A673 (cell line): ENCODE measurements at places on chromosomes 3 and 15. TPM values are rescaled to one million over a fixed set of nuclear protein-coding genes. Genes with fewer than 3 reads are reported as not detected.

DNA sequence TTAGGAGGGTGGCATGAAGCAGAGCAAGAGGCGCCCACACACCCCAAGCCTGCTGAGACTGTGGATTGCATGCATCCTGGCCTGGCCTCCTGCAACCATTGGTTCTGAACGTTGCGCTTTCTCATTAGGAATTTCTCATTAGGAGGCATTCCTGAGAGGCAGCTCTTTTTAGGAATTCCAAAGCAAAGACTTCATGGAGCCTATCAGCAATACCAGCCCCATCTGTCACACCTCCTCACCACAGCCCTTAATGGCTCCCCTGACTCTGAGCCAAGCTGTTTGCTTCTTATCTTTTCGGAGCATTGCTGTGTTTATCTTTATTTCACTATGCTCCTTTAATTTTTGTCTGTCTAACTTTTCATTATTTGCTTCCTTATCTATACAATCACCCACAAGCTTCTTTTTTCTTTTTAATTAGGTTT is 226.9 kb downstream of the CACNA2D3 start:
- H3K4me1 ChIP-seq = no peaks in the 10 kb centered on the region
- no peak overlapping the region for H3K4me3 ChIP-seq
- no peaks in the 10 kb centered on the region for H3K36me3 ChIP-seq
- H3K27me3 ChIP-seq = no peaks in the 10 kb centered on the region
- no peak overlapping the region for H3K27ac ChIP-seq
- no peak for DNase-seq

GRCh38 chr15:70432924-70433495 is 330.3 kb downstream of the UACA start:
- H3K27ac ChIP-seq = no peak overlapping the region
- H3K4me1 ChIP-seq = no peaks in the 10 kb centered on the region

DNA sequence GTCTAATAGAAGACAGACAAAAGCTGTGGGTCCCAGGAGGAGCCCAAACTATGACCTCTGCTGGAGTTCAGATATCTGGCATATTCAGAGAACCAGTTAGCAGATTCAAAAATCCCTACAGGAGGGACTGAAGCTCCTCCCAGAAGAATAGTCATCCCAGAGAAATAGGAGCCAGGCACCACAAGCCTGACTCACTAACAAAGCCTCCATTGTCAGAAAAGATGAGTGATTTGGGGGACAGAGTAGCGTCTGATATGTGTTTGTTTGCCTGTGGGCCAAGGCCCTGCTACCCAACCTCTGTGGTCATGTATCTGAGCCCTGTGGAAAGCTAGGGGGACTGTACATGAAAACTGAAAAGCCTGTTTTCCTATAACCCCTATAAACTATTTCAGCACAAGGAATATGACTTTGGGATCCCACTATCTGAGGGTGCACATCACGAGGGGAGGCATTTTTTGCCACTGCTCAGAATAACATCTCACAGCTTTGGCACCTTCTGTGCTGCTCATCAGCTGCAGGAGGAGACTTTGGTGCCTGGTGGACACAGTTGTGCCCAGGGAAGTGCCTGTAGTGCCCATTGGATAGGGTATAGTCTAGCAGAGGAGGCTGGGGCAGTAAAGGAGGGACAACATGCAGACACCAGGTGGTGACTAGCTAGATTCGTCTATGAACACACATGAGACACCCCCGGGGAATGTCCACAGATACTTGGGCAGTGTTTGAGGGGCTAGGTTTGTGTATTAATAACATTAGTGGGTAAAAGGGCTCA is 9.7 kb upstream of the LARP6 start:
- H3K4me3 ChIP-seq = no peak overlapping the region
- peaks cover 15% of the 10 kb centered on the region for H3K4me1 ChIP-seq
- H3K27me3 ChIP-seq = no peaks in the 10 kb centered on the region
- no peaks in the 10 kb centered on the region for H3K36me3 ChIP-seq
- H3K27ac ChIP-seq = peak overlapping the region; percentile 24

DNA sequence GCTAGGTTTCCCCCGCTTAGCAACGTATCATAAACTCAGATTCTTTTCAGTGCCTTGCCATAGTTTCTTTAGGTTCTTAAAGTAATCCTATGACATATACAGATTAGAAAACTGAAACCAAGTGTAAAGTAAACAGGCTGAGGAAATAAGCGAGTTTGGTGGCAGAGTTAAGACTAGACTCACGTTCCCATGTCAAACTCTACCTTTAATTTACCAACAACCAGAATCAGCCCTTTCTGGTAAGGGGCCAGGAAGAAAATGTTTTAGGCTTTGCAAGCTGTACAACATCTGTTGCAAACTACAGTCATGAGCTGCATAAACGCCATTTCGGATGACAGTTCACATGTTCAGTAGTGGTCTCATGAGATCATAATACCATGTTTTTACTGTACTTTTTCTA is 128.0 kb upstream of the PRICKLE2 start:
- H3K4me3 ChIP-seq = no peak overlapping the region
- H3K36me3 ChIP-seq = no peaks in the 10 kb centered on the region
- H3K4me1 ChIP-seq = no peaks in the 10 kb centered on the region
- no peak for DNase-seq
- no peaks in the 10 kb centered on the region for H3K27me3 ChIP-seq
- no peak overlapping the region for H3K27ac ChIP-seq

GRCh38 chr3:183073839-183074238 is 25.5 kb downstream of the MCCC1 start:
- no peaks in the 10 kb centered on the region for H3K27me3 ChIP-seq
- H3K4me1 ChIP-seq = peaks cover 10% of the 10 kb centered on the region
- DNase-seq = no peak
- H3K4me3 ChIP-seq = no peak overlapping the region
- no peak overlapping the region for H3K27ac ChIP-seq
- peaks cover 29% of the 10 kb centered on the region for H3K36me3 ChIP-seq

DNA sequence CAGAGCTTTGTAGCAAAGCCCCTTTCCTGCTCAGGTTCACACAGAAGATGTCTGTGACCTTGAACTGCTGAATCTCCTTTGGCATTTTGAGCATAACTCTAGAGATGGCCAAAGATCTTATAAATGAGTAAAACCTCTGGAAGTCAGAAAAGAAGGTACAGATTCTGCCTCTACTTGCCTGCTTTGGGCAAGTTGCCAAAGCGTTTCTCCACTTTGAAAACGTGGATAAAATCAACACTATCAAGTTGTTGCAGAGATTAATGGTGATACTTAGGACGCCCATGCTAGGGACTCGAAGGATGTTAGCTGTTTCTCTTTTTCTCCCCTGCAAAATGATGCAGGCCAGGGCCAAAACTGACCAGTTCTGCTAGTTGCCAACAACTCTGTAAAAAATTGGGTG is 68.0 kb upstream of the CMTM7 start:
- H3K4me1 ChIP-seq = peaks cover 12% of the 10 kb centered on the region
- no peaks in the 10 kb centered on the region for H3K27me3 ChIP-seq
- no peak for DNase-seq
- H3K27ac ChIP-seq = no peak overlapping the region

GRCh38 chr3:156792536-156792935 is 33.6 kb upstream of the LEKR1 start:
- no peak overlapping the region for H3K4me3 ChIP-seq
- H3K27ac ChIP-seq = peak overlapping the region; percentile 9
- DNase-seq = no peak
- H3K36me3 ChIP-seq = no peaks in the 10 kb centered on the region
- peaks cover 33% of the 10 kb centered on the region for H3K4me1 ChIP-seq

DNA sequence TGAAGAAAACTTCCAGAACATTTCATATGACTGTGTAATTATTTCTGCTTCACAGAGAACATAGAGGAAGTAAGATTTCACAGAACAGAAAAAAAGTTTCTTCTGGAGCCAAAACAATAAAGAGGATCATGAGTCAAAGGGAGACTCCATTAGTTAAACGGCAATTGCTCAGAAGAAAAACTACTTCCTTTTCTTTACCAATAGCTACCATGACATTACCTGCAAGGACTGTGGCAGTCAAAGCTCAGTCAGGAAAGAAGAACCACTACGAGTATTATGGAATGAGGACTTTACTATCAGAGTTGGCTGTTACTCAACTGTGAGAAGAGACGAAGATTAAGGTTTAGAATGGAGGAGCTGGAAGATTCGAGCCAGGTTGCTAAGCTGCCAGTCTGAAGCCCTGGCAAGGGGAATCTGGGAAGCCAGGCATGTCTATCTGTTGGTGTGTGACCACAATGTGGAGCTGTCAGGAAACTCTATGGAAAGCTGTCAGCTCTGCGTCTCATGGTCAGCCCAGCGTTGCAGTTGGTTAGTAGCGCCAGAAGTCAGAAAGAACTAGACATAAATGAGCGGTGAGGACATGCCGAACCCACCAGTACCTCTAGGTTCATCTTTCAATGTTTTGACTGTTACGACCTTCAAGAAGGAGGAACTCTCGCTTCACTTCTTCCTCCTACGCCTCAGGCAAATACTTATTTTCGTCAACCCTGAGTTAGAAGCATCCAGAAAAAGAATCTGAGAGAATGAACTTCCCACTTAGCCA is 604.3 kb downstream of the FGF12 start:
- no peak overlapping the region for H3K4me3 ChIP-seq
- DNase-seq = no peak
- H3K4me1 ChIP-seq = no peaks in the 10 kb centered on the region
- H3K27me3 ChIP-seq = no peaks in the 10 kb centered on the region
- no peak overlapping the region for H3K27ac ChIP-seq
- H3K36me3 ChIP-seq = no peaks in the 10 kb centered on the region

- no peaks in the 10 kb centered on the region for H3K4me1 ChIP-seq
- H3K27ac ChIP-seq = no peak overlapping the region
- no peak for DNase-seq
- H3K36me3 ChIP-seq = no peaks in the 10 kb centered on the region
- H3K4me3 ChIP-seq = no peak overlapping the region
These were observed 9.3 kb upstream of the RFTN1 start for GRCh38 chr3:16522834-16523233.

- no peak overlapping the region for H3K27ac ChIP-seq
- DNase-seq = no peak
- H3K36me3 ChIP-seq = no peaks in the 10 kb centered on the region
- no peaks in the 10 kb centered on the region for H3K4me1 ChIP-seq
- H3K27me3 ChIP-seq = no peaks in the 10 kb centered on the region
These were observed 26.1 kb downstream of the BHLHE40 start for GRCh38 chr3:5005367-5005766.

DNA sequence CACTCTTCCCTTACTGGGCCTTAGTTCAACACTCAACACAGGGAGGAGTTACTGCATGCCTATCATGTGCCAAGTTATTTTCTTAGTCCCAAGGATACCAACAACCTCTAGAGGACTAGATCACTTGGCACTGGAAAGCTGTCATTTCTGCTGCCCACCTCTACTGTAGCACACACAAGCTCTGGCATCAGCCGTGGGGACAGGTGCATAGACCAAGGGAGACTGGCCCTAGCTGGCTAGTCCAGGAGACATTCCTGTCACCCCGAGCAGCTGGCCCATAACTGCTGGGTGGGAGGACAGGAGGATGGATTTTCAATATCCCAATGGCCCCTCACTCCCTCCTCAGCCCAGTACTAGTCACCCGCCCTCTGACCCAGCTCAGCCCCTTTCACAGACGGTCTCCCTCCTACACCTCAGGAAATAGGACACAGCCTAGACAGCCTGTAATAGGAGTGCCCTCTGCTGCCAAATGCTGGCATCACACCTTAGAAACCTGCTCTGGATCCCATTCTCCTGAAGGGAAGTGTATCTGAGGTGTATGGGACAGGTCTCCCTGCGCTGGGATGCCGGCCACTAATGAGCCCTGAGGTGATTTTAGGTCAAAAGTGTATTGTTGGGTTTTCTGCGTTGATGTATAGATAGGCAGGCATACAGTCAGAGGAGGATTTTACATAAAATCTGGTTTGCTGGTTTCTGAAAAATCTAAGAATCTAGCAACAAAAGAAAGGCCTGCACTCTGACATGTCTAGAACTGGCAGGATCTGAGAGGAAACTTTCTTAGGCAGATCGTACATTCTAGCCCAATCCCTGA is 3.4 kb upstream of the DZIP1L start:
- peaks cover 5% of the 10 kb centered on the region for H3K4me1 ChIP-seq
- DNase-seq = peak; percentile 69
- H3K27ac ChIP-seq = no peak overlapping the region
- H3K4me3 ChIP-seq = no peak overlapping the region
- H3K27me3 ChIP-seq = no peaks in the 10 kb centered on the region

- no peak overlapping the region for H3K4me3 ChIP-seq
- H3K4me1 ChIP-seq = no peaks in the 10 kb centered on the region
- DNase-seq = no peak
- H3K36me3 ChIP-seq = no peaks in the 10 kb centered on the region
- no peak overlapping the region for H3K27ac ChIP-seq
These were observed 77.7 kb downstream of the SYNPR start for GRCh38 chr3:63355809-63356208.

- no peaks in the 10 kb centered on the region for H3K4me1 ChIP-seq
- no peak for DNase-seq
- H3K4me3 ChIP-seq = no peak overlapping the region
These were observed 210.0 kb downstream of the MYRIP start for GRCh38 chr3:40019376-40019775.

- peaks cover 35% of the 10 kb centered on the region for H3K4me1 ChIP-seq
- H3K27ac ChIP-seq = no peak overlapping the region
- peaks cover 5% of the 10 kb centered on the region for H3K36me3 ChIP-seq
- no peaks in the 10 kb centered on the region for H3K27me3 ChIP-seq
These were observed 21.8 kb downstream of the MAP2K5 start for GRCh38 chr15:67564021-67564967.

- no peaks in the 10 kb centered on the region for H3K36me3 ChIP-seq
- H3K27ac ChIP-seq = no peak overlapping the region
- peak; percentile 57 for DNase-seq
- no peaks in the 10 kb centered on the region for H3K4me1 ChIP-seq
- no peaks in the 10 kb centered on the region for H3K27me3 ChIP-seq
These were observed 59.6 kb downstream of the ESYT3 start for GRCh38 chr3:138493804-138494606.

Gene GOLGA8T
- total RNA-seq = not detected in 2 replicates

Gene MINAR1
- total RNA-seq = 1.2 and 1.6 TPM in 2 replicates

Gene ADCY5
- 0.21 and 0.22 TPM in 2 replicates for total RNA-seq

Gene ERICH6
- total RNA-seq = 0.24 and 0.32 TPM in 2 replicates

Gene P3H2
- 19.6 and 21.7 TPM in 2 replicates for total RNA-seq

Gene ROPN1B
- total RNA-seq = not detected in 2 replicates

Gene TNK2
- 18.2 and 24.4 TPM in 2 replicates for total RNA-seq

Gene ZNF80
- total RNA-seq = not detected in 2 replicates
